NCI-H748 treated with DMSO at 0.1 percent for 48 hours (cell line): ENCODE measurements at places on chromosomes 3 and 15.

DNA sequence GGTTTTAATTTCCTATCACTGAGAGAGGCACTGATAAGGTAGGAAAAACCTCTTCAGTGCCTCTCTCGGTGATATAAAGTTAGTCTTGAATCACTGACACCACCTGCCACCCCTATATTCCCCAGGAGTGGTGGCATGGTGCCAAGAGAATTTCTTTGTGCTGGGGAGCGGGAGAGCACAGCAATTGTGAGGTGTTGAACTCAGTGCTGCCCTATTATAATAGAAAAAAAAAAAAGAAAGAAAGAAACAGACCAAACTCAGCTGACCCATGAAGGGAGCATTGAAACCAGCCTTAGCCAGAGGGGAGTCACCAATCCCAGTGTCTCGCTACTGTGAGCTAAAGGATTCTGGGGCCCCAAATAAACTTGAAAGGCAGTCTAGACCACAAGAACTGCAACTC, 201.4 kb upstream of the STT3B start:
- DNase-seq, result peak; percentile 63

DNA sequence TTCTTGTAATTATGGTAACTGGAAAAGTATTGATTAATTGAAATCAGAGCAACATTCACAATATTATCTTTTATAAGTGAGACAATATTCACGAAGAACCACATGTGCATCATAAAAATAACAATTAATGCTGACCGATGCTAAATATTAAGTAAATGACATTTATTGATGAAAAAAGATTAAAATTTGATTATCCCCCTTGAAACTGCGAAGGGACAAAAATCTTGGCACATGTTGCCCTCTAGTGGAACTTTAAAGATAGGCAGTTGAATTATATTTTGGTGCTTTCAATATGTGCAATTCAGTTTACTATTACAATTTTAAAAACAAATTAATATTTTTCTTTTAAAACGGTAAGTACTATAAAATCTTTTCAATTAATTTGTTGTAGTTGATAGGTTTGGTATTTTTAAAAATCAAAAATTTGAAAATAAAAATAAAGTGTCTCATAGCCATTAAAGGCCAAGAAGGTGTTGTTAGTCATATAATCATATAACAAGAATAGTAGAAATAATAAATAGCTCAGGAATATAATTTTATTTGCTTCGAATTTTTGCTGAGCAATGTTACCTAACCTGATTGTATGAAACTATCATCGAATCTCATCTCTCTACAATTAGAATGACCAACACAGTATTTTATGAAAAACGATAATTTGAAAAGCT, 270.2 kb downstream of the ROBO1 start:
- no peak for DNase-seq

DNA sequence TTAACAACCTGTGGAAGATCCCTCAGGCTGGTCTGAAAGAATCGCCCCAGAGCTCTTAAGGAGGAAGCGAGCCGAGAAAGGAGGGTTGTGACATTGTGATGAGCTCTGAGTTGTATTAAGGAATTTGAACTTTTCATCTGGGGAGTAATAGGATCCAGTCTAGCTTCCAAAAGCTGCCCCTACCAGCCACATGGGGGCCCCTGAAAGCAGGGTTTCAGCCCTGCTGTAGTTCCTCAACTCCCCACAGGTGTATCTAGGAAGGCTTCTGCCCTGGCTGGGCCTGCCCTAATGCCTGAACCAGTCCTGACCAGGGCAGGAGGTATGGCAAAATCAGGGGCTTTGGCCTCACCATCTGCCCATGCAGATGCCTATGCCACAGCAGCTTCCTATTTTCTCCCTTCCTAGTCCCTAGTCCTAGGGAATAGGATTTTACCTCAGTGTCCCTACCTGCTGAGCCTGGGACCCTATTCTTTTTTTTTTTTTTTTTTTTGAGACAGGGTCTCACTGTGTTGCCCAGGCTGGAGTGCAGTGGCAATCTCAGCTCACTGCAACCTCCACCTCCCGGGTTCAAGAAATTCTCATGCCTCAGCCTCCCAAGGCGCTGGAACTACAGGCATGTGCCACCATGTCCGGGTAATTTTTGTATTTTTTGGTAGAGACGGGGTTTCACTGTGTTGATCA, 5.0 kb upstream of the AP3S2 start:
- DNase-seq, result no peak

- no peak for DNase-seq
Observed at GRCh38 chr3:29397406-29397805, 116.5 kb downstream of the RBMS3 start.

GRCh38 chr3:39413691-39414420, 7.3 kb downstream of the RPSA start:
- no peak for DNase-seq

GRCh38 chr3:179147514-179147872, 664 bp upstream of the PIK3CA start:
- DNase-seq, result no peak

DNA sequence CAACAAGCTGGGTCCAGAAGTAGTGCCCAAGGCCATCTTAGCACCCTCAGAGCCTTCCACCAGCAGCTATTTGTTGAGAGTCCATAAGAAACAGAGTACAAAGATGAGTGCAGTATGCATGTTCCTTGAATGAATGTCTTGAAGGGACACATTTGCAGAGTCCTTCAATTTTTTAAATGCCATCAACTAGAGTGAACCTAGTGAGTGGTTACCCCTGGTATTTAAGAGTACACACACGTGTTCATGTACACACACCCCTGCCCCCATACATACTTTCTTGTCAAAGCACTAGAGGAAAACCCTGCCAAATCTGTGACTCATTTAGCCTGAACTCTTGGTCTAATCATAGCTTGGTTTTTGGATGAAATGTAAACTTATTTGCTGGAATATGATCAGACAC, 84.5 kb upstream of the GALNT15 start:
- no peak for DNase-seq

DNA sequence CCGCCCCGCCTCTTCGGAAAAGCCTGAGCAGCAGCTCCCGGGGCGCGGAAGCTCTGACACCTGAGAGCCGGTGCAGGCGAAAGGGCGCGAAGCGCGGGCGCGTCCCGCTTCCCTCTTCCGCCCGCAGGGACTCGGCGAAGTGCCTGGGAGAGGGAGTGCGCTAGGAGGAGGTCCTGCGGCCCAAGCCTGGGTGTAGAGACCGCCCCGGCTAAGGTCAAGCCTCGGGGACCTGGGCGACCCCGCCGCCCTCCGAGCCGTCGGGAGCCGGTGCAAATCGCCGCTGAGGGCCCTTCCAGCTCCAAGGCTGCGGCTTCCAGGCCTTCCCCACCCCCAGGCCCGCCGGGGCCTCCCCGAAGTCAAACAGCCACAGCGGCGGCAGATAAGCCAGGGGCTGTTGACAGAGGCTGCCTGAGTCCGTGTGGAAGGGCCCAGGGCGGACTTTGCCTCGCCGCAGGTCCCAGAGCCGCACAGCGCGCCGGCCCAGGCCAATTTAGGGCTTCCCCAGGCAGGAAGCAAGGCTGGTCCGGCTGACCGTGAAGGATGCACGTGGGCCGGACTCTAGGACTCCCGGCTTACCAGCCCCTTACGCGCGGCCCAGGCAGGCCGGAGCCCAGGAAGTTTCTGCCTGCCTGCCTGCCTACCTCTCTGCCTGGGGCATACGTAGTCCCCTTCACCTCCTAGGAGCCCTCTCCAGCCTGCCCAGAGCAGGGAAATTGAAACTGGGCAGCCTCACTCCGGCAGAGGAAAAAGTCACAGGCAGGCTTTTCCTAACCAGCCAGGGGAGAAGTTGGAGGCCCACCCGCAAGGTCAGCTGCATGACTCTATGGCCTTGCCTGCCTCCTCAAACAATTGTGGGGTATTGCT, 2.3 kb downstream of the ITPKA start:
- DNase-seq, result no peak

DNA sequence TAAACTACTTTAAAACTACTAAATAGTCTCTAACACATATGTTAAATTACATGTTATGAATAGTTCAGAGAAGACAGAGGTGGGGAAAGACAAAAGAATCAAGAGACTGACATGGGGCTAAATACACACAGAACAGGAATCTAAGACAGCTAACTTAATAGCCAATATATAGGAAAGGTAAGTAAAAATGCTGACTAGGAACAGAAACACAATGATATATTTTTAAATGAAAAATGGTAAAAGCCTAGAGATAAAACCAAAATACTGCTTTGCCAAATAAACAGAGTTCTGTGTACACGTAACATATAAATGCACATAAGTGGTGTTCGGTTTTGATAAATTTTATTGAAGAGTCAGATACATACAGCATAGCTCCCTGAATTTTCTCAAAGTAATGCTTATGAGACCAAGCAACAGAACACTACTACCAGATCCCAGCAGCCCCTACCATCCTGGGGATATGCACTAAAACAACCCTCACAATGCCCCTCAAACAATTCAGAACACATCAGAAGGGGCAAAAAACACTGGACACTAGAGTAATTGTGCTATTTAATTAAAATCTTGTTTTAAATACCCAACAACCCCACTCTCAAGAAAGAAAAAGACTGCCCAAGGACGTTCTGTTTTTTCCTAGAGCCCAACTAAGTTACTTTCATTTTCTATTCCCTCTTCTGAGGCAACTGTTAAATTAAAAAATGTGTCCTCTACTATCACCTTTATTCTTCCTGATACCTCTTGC, 121.1 kb downstream of the ADAM10 start:
- no peak for DNase-seq

GRCh38 chr3:61564395-61565059, 3.2 kb downstream of the PTPRG start:
- DNase-seq, result no peak

- no peak for DNase-seq
Observed at GRCh38 chr15:52098323-52098722, 14.3 kb downstream of the BCL2L10 start.

DNA sequence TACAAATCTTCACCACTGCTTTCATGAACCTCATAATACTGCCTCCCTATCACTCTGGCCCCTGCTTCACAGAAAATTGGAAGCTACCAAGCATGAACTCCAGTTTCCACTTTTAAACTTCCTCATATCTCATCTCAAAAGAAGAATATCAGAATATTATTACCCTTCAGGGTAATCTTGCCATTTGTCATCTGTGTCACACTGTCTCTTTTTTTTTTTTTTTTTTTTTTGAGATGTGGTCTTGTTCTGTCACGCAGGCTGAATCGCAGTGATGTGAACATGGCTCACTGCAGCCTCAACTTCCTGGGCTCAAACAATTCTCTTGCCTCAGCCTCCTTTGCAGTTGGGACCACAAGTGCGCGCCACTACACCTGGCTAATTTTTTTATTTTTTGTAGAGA, 80.4 kb upstream of the TCF12 start:
- no peak for DNase-seq

DNA sequence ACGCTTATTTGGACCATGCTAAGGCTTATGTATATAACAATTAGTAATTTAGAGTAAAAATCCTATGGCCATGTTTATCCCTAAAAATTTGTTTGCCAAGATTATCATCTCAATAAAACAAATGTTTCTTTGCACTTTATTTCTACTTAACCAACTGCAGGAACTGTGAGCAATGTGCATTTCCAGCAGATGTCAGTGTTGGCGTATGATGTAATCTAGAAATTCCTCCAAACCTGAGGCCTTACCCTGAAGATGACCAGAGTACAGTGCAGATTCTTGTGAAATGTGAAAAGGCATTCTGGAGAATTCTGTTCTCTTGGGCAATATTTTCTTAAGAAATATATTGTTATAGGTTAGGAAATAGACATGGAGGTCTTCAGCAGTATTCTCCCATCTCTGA, 205.9 kb downstream of the MBNL1 start:
- peak; percentile 15 for DNase-seq

DNA sequence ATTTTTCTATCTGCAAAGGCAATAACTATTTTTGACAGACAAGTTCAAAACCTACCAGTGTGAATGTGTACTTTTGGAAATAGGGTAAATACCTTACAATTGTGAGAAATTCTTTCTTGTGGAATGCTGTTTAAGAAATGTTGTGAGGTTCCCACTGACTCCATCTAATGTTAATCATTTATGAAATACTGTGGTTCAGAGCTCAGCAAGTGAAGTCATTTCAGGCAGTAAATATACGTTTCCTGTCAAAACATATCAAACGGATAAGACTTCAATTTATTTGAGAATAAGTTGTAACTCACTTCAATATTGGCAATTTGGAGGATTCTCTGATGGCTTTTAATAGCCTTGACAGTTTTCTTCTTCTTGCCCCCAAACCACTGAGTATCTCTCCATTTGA, 16.4 kb downstream of the TAFA4 start:
- DNase-seq, result no peak

- no peak for DNase-seq
Observed at GRCh38 chr3:94011233-94011711, 17.1 kb downstream of the STX19 start.

DNA sequence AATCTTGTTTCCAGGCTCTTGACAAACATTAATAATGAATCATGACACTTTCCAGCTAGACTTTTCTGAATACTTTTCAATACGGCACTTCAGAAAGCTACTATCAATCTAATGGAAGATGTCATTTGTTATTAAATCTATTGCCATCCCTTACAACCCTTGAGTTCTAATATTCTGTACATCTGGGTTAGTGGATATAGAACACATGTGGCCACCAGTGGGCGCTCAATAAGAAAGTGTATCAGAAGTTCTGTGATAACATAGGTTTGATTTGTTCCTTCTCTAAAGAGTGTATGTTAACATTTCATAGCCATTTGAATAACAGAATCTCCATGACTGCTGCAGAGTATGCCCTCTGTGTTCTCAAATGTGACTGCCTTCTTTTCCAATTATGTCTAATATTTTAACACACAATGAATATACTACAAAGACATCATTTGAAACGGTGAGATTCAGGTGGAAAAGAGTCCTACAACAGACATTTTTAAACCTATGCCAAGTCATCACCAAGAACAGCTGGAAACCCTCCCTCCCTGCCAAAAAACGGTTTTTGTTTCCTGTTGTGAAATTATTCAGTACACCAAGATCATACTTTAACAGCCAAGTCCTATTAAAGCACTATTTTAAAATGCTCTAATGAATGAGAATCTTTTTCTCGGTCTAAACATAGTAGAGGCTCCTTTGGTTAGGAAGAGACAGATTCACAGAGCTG, 22.2 kb downstream of the ALDH1A2 start:
- no peak for DNase-seq

DNA sequence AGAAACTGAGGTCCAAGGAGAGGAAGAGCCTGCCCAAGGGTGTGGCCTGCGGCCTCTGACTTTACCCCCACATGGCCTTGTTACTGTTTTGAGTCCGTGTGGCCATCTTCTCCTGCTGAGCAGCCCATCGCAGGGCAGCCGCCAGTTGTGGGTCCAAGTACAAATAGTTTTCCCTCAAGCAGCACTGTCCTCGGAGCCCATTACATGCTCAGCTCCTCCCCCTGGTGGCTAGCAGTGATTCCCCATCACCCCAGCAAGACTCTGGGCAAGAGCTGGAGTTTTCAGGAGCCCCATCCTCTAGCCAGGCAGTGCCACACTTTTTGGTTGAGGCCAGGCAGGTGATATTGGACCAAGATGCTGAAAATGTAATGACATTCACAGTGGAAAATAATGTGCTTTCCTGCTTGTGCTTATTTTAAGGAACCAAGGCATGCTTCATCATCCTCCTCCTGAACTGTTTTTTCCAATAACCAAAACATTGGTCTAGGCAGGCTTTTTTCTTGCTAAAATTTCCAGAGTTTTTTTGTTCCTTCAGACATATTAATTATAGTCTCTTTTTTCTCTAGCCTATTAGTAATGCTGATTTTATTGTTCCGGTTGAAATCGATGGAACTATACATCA, 23.2 kb upstream of the VILL start:
- peak; percentile 3 for DNase-seq
